ENCODE measurements at places on chromosomes 6 and 20.
A peak's percentile ranks its signal among the peaks of the same experiment; 100 is the strongest.

- no peak for DNase-seq
These were observed 62.9 kb downstream of the GTF2H5 start for GRCh38 chr6:158230967-158231550.

GRCh38 chr6:5950361-5950785, 56.4 kb downstream of the NRN1 start:
- no peak for DNase-seq

GRCh38 chr6:107560657-107561056, 70.7 kb downstream of the SOBP start:
- DNase-seq = no peak

GRCh38 chr20:7399575-7399974, 540.7 kb downstream of the HAO1 start:
- no peak for DNase-seq

- no peak for DNase-seq
These were observed 26.7 kb upstream of the COL10A1 start for GRCh38 chr6:116152620-116153019.

DNA sequence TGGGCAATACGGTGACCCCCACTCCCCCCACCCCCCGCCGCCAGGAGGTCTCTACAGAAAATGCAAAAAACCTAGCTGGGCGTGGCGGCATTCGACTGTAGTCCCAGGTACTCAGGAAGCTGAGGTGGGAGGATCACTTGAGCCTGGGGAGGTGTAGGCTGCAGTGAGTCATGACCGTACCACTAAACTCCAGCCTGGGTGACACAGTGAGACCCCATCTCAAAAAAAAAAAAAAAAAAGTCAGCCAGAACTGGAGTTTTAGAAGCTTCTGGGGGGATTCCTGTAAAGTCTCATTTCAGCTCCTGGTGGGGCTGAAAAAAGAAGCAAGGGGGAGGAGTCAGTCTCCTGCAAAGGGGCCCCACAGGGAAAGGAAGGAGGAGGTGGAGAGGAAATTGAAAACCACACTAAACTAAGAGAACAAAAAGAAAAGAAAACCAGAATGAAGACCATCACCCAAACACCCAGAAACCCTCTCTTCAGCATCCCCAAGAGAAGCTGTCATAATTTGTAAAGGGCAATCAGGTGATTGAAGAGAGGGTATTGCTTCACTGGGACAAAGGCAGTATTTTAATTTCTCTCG, 50.4 kb downstream of the NOL4L start:
- DNase-seq = peak; percentile 57

DNA sequence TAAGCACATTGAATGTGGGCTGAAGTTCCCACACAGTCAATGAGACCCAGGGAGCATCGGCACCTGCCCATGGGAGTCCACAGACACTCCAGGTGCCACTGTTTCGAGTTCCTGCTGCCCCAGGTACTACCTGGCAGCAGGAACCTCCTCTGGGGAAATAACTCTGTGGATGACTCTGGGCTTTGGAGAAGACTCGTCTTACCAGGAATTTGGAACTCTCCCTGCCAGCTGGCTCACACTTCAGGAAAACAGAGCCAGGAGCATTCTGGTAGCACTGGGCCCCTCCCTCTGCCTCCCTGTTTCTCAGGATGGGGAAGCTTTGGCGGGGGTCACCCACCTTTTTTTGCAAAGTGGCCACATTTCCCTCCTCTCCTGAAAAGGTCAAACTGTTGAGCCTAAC, 69.5 kb upstream of the MC3R start:
- no peak for DNase-seq

- DNase-seq = no peak
These were observed 2.9 kb downstream of the COL20A1 start for GRCh38 chr20:63295846-63296245.

GRCh38 chr6:39058471-39059147, 10.0 kb downstream of the GLP1R start:
- DNase-seq = no peak

DNA sequence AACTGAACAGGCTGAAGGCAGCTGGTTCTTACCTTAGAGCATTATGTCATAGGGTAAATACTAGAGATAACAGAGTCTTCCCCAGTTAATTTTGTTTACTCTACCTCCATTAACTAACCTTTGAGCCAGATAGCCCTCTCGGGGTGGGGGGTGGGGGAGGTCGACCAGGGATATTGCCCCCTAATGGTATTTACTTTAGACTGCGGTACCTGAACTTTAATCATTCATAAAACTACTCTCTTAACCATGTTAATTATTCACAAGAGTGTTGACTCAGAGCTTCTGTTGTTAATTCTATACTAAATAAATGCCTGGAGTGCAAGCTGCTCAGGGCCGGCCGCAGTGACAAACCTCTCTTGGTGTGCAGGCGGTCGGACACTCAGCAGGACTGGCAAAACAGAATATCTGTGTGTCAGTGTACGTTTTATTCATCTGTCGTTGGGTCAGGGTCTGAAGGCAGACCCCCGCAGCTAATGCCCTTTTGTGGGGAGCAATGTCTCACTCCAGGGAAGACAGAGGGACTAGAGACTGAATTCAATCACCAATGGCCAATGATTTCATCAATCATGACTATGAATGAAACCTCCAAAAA, 152.4 kb upstream of the COL21A1 start:
- DNase-seq = no peak

DNA sequence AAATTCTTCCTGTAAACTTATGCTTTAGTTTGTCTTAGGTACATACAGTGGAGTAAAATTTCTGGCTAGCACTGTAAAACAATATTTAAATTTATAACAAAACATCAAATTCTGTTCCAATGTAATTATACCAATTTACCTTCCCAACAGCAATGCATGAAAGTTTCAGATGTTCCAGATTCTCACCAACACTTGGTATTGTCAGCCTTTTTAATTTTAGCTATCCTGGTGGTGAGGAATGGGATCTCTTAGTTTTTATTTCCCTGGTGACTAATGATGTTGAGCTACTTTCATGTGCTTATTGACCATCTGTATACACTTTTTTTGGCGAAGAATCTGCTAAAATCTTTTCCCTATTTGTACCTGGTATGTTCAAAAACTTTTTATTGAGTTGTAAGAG, 76.1 kb upstream of the PHACTR1 start:
- no peak for DNase-seq

DNA sequence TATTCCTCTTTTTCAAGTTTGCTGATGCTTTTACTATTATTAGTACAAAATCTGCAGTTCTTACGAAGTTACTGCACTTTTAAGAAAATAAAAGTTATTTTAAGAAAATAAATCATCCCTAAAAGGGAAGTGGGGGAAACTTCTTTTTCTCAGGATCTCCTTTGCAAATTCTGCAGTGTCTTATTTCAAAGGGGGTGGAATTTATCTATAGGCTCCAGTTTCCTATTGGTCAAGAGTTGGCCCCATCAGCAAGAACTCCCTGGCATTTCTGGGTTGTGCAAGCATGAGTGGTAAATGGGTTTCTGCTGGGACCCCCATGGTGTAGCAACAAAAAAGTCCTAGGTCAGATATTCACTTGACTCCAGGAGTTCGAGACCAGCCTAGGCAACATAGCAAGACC, 136.3 kb upstream of the PRDM1 start:
- no peak for DNase-seq

GRCh38 chr6:3468585-3468984, 11.7 kb upstream of the SLC22A23 start:
- DNase-seq = no peak

DNA sequence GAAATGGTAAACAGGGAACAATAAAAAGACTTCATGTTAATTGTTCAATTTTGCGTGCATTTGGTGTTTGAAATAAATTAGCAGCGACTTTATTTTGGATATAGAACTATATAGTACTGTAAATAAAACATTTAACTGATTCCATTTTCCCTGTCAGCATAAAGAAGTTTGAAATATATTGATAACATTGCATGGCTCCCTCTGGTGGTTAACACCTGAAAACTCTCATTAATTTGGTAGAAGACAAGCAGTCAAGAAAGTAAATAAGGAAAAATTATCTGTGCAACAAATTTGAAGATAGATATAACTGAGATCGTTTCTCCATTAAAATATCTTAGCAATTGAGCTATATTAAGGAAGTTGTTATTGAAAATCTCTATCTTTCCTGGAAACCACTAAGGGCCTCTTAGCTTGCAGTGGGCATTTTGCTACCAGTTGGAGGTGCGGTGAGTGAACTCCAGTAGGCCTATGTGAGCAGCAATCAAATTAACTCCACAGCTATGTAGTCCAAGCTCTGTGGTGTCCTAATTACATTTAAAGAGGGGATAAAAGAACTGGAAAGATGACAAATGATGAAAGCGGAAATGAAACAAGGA, 435.7 kb upstream of the FKBP1C start:
- DNase-seq = no peak

GRCh38 chr6:72421387-72421786, 200.5 kb upstream of the KCNQ5 start:
- no peak for DNase-seq

GRCh38 chr6:12037798-12038197, 25.7 kb downstream of the HIVEP1 start:
- no peak for DNase-seq

- no peak for DNase-seq
These were observed 303.4 kb downstream of the TAF4 start for GRCh38 chr20:61762167-61762710.

DNA sequence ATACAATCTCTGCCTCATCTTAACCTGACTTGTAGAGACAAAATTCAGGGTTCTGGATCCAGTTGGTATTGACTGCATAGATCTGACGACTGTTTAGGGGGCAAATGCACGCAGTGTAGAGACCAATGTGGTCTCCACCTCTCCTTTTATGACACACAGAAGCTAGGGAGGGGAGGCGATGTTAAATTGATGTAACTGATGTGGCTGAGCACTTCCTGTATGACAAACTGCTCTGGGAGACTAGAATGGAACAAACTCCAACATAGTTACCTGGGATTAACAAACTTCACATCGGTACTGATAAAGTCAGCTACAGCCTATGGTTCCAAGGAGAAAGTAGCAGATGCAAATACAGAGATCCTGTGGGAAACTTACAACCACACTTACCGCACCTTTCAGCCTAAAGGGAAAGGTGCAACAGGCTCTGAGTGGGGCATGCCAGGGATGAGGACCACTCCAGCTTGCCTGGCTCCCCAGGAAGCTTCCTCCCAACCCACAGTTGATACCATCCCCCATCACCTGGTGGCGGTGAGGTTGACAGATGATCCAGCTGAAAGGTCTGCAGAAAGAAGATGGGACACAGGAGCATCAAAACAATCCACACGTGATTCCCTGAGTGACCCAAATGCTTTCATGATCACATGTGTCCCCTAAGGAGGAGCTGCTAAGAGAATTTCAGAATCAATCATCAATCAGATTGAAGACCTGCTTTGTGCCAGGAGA, 60.6 kb upstream of the MRPS10 start:
- DNase-seq = no peak

DNA sequence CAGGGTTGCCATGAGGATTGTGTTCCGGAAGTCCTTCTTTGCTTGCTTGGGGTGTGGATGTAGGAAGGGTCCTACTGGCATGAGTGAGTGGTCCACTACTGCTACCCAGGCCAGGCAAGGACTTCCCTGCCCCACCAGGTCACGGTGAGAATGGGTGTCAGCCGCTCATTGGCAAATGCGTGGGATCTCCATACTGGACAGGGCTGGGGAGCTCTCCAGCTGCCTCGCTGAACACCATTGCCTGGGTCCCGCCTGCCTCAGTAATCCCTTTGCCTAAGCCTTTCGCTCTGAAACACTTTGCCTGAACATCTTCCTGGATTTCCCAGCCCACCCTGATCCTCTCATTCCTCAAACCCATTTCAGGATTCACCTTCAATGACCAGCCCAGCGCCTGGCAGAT, 59.5 kb downstream of the CTCFL start:
- DNase-seq = no peak

- no peak for DNase-seq
These were observed 23.6 kb upstream of the ANKRD60 start for GRCh38 chr20:58251979-58252591.

DNA sequence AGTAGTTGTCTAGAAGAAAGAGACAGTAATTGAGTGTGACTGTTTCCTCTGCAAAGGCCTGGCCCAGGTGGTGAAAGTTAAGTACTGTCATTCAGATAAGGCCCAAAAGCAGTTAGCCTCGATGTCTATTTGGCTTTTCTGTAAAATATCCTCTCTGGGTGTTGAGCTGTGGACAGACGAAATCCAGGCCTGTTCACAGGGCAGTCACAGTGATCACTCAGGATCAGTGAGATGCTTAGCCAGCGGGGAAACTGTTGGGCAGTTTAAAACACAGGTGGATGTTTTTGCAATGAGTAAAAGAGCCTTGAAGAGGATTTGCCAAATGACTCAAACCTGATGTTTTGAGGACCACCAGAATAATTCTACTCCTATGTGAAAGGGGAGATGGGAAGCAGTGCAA, 22.0 kb upstream of the PRDM1 start:
- no peak for DNase-seq

DNA sequence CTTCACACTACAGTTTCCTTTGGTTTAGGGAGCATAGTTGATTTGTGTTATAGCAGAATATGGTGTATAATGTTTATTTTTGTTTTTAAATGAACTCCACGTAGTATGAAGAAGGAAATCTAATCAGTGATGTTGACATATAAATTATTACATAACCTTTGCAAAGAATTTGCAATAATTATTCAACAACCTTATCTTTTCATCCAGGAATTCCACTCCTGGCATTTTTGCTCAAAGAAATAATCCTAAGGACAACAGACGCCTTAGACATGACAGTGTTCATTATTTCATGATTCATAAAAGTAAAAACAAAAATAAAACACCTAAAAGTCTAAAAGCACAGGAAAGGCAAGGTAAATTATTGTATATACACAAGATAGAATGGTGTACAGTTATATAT, 229.2 kb downstream of the EPM2A start:
- no peak for DNase-seq

GRCh38 chr20:57185188-57185743, 81.2 kb downstream of the BMP7 start:
- no peak for DNase-seq

- DNase-seq = no peak
These were observed 243.4 kb upstream of the POU3F2 start for GRCh38 chr6:98590997-98591396.

- DNase-seq = no peak
These were observed 24.7 kb upstream of the ELMO2 start for GRCh38 chr20:46430921-46431712.

DNA sequence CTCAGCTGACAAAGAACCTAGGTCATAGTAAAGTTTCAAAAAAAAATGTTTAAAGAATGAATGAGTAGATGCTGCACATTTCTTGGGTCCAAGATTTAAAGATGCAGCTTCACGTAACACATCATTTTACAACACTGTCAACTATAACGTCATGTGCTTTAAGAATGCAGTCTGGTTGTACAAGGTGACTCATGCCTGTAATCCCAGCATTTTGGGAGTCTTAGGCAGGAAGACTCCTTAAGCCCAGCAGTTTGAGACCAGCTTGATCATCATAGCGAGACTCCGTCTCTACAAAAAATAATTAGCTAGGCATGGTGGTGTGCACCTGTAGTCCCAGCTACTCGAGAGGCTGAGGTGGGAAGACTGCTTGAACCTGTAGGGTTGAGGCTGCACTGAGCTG, 21.9 kb downstream of the SLC17A5 start:
- no peak for DNase-seq

DNA sequence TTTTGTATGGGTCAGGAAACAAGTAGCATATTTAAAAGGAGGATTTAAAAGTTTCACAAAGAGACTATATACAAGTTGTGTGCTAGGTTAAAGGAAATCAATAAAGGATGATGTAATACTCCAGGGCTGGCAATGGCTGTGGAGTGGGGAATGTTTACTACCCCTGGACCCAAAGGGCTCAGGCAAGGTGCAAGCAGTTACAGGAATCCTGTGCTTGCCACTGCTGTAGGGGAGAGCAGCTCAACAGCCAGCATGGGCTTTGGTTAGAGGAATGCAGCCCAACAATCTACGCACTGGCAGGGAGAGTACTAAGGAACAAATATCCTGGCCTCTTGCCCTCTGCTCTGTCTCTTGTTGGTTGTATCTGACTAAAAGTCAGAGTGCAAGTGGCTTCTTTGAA, 1642.2 kb downstream of the KHDRBS2 start:
- no peak for DNase-seq
